ENCODE measurements at places on chromosomes 12 and 14.

DNA sequence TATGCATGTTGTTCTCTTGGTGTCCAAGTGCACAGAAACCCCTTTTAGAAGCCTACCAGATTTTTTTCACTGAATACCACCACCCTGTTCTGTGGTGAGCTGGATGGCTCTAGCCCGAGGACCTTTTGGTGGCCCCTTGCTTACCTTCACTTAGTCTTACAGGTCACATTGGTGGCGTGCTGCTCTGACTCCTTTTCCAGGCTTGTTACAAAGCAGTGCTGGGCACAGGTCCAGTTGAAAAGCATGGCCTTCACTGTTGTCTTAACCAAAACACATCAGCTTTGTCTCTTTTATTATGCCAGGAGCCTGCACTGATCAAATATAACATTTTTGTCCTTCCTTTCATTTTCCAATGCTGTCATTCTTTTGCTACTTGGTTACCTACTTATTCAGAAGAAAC, 43.6 kb upstream of the ARHGAP5 start:
- DNase-seq, result no peak

GRCh38 chr12:111434680-111435338, 29.1 kb downstream of the SH2B3 start:
- peak; percentile 88 for DNase-seq

- DNase-seq, result no peak
Measured at GRCh38 chr14:75344411-75344810, 65.8 kb downstream of the FOS start.

DNA sequence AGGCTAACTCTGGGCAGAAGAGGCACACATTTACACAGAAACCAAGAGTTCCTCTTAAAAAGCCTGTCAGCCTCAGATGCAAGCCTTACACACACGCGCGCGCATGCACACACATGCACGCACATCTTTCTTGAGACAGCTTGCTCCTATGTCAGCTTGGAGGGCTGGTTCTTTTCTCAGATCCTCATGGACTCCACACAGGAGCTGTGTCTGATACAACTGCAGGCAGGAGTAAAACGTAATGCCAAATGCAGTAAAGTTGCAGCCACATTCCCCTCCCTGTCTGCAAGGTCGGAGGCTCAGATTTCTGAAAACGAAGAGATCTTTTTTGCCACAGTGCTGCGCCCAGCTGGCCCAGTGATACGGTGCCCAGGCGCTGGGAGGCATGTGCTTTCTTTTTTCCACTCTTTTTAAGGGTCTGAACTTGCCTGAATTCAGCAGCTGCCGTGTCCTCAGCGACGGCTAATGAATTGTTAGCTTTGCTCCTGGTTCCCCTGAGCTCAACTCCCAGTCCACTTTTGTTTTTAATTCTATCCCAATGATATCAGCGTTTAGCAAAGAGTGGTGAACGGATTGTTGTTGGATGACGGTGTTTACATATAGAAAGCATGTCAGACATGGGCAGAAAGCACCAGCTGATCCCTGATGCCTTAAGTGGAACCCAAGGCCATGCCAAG, 72.9 kb upstream of the FOXN3 start:
- no peak for DNase-seq

DNA sequence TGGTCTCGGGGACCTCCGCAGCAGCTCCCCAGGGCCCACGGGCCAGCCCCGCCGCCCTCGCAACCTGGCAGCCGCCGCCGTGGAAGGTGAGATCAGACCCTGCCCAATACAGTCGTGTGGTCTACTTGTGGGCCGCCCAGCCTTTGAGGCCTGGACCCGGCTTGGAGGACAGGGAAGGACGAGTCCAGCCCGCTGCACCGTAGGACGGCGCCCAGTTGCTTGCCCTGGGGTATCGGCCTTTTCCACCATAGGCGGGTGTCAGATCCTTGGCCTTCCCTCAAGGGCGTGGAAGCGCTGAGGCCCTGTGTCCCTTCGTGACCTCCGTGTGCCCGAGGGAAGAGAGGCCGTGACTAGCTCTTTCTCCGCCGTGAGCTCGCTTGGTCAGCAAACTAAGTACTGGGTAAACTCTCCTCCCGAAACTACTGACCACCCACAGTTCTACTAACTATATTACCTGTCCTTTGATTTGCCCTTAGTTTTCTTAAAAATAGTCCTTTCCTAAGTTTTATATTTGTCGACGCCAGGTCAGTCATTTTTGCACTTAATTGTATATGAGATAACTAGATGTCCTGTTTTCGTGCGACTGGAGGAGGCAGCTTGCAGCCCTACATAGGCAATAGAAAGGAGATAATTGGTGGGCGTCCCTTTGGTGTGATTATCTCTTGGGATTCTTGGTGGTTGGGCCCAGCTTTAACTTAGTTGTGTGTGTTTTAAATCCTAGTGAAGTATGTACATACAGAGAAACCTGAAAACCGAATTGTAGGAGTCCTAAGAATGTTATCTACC, 757 bp downstream of the SLC25A3 start:
- no peak for DNase-seq

- no peak for DNase-seq
Measured at GRCh38 chr14:32087173-32087861, 10.2 kb downstream of the ARHGAP5 start.

DNA sequence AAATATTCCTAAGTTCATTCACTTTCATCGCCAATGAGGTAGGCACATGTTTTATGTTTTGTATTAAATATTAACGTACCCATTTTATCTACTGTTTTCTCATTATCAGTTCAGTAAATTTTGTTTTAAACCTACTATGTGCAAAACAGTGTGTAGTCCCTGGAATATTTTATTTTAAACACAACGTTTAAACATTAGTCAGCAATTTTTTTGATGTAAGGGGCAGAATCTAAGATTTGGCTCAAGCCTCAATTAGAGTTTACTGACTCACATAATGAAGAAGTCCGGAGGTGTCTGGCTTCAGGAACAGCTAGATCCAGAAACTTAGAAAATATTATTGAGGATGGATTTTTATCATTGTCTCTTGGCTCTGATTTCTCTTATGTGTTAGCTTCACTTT, 267.5 kb downstream of the C12orf75 start:
- DNase-seq, result no peak

DNA sequence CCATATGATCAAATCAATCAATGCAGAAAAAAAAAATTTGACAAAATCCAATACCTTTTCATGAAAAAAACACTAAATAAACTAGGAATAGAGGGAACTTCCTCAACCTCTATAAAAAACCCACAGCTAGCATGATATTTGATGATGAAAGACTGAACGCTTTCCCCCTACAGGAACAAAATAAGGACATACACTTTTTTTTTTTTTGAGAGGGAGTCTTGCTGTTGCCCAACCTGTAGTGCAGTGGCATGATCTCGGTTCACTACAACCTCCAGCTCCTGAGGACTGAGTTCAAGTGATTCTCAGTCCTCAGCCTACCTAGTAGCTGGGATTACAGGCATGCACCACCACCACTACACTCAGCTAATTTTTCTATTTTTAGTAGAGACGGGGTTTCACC, 17.9 kb upstream of the CAMKK2 start:
- no peak for DNase-seq
